ENCODE measurements at places on chromosomes 2 and 18. TPM values are rescaled to one million over a fixed set of nuclear protein-coding genes. Genes with fewer than 3 reads are reported as not detected.
A peak's percentile ranks its signal among the peaks of the same experiment; 100 is the strongest.

DNA sequence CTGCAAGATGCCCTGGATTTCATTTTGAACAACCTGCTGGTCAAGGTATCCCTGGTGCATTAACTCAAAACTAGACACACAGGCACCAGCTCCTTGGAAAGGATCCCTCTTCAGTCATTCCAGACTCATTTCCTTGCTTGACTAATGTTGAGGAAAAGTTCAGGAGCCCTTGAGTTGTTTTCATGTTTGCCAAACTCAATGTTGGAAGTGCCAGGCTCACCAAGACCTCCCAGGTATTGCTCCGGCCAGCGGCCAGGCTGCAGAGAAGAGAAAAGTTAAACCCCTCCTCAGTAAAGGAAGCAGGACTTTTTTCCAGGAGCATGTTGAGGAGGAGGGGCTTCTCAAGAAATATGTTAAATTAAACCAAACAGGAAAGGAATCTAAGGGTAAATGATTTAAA is 42.7 kb downstream of the TGIF1 start:
- H3K4me3 ChIP-seq: no peak overlapping the region
- H3K36me3 ChIP-seq: no peaks in the 10 kb centered on the region
- DNase-seq: no peak
- H3K27me3 ChIP-seq: peaks cover 3% of the 10 kb centered on the region
- H3K27ac ChIP-seq: no peak overlapping the region

DNA sequence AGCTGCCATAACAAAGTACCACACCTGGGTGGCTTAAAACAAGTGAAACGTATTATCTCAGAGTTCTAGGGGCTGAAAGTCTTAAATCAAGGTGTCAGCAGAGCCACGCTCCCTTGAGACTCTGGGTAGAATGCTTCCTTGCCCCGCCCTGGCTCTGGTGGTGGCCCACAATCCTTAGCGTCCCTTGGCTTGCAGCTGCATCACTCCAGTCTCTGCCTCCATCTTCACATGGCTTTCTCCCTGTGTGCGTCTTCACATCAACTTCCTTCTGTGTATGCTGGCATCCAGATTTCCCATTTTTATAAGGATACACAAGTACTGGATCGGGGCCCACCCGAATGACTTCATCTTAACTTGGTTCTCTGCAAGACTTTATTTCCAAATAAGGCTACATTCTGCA is 62.5 kb downstream of the MRO start:
- DNase-seq: no peak
- H3K27me3 ChIP-seq: peaks cover 2% of the 10 kb centered on the region
- H3K27ac ChIP-seq: no peak overlapping the region

The ZNF519 gene
- total RNA-seq: 18.5 TPM

DNA sequence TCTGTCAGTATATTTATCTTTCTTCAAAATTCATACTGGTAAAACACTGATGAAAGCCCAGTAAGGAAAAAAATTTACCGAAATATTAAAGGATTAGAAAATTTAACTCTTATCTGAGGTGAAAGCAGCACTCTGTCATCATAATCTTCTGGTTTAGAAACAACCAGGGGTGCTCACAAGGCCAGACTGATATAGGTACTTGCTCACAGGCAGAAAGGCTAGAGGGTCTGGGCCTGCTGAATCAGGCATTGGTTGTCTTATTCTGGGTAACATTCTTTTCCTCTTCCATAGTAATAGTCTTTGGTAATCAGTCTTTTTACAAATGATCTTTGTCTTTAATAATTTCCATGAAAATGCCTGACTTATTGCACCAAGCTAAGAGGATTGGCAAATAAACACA is 221.4 kb upstream of the TFPI start:
- DNase-seq: no peak
- H3K27me3 ChIP-seq: peaks cover 3% of the 10 kb centered on the region
- no peaks in the 10 kb centered on the region for H3K36me3 ChIP-seq

DNA sequence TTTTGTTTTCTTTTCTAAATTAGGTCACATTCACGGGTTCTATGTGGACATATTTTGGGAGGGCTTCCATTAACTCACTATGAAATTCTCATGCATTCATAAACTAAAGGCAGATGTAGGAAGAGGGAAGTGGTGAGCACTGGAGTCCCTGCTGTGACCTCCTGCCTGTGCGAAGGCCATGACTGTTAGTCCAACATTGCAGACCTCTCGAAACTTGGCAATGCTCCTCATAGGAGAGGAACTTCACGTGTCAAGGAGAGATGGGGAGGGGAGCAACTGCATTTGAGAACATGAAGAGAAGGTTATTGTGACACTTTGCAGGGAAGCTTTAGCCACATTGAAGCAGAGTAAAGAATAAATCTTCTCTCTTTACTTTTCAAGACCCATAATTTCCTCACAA is 126.4 kb upstream of the HNMT start:
- H3K27ac ChIP-seq: no peak overlapping the region
- no peak overlapping the region for H3K4me3 ChIP-seq
- no peak for DNase-seq
- no peaks in the 10 kb centered on the region for H3K36me3 ChIP-seq
- no peaks in the 10 kb centered on the region for H3K27me3 ChIP-seq

- H3K4me1 ChIP-seq: no peaks in the 10 kb centered on the region
- H3K27me3 ChIP-seq: no peaks in the 10 kb centered on the region
- H3K27ac ChIP-seq: no peak overlapping the region
- H3K4me3 ChIP-seq: no peak overlapping the region
Measured at GRCh38 chr2:102313025-102313424, 1.7 kb downstream of the IL1RL1 start.

- H3K4me1 ChIP-seq: no peaks in the 10 kb centered on the region
- H3K27ac ChIP-seq: no peak overlapping the region
- H3K36me3 ChIP-seq: no peaks in the 10 kb centered on the region
- no peak for DNase-seq
- no peaks in the 10 kb centered on the region for H3K27me3 ChIP-seq
Measured at GRCh38 chr18:63741769-63742168, 33.4 kb upstream of the SERPINB7 start.

The TMEM185B gene
- total RNA-seq: 12.3 TPM

The C1QL2 gene
- not detected for total RNA-seq

DNA sequence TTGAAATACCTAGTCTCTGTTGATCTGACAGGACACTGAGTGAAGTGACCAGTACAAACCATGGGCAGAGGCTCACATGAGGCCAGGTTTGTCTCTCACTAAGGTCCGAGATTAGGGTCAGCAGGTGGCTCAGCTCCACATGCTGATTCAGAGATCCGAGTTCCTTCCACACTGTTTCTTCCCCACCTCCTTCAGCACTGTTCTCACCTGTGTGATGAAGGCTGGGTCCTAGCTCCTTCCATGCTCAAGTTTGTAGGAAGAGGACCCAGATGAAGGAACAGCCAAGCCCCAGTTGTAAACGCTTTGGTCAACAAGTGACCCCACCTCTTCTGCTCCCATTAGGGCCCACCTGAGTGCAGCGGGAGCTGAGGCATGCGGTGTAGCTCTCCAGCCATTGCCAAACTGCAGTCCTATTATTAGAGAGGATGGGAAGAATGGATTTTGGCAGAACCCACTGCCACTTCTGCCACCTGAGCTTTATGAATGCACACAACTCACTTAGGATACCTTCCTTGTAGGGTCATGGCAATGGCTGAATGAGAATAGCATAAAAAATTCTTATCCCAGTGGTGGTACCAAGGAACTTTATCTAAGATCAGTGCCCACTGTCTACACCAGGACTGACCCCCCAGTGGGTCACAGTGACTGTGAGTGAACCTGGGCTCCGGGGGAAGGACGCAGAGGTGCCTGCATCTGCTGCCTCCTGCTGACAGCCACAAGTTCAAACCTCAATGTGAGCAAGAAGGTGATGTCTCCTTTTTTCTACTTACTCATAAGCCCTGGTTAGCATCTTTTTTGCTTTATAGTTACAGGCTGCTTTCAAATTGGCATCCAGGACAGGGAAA is 324.8 kb upstream of the HS6ST1 start:
- no peak overlapping the region for H3K4me3 ChIP-seq
- H3K36me3 ChIP-seq: no peaks in the 10 kb centered on the region
- peaks cover 42% of the 10 kb centered on the region for H3K4me1 ChIP-seq
- peaks cover 3% of the 10 kb centered on the region for H3K27me3 ChIP-seq
- DNase-seq: peak; percentile 4

DNA sequence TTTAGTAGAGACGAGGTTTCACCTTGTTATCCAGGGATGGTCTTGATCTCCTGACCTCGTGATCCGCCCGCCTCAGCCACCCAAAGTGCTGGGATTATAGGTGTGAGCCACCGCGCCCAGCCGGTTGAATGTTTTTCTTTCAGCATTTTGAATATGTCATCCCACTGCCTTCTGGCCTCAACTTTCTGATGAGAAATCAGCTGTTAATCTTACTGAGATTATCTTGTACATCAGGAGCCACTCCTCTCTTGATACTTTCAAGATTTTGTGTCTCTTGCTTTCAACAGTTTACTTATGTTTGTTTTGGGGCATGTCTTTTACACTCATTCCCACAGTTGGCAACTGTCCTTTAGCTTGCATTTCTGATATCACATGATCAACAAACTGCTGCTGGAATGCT is 46.3 kb downstream of the CCDC150 start:
- no peaks in the 10 kb centered on the region for H3K27me3 ChIP-seq
- no peaks in the 10 kb centered on the region for H3K4me1 ChIP-seq
- H3K36me3 ChIP-seq: peaks cover 35% of the 10 kb centered on the region
- DNase-seq: no peak
- H3K27ac ChIP-seq: no peak overlapping the region
- no peak overlapping the region for H3K4me3 ChIP-seq

Measured in glutamatergic neuron (in vitro differentiated cells).